PC-3 (cell line): ENCODE measurements at places on chromosomes 2 and 18.
A peak's percentile ranks its signal among the peaks of the same experiment; 100 is the strongest.

DNA sequence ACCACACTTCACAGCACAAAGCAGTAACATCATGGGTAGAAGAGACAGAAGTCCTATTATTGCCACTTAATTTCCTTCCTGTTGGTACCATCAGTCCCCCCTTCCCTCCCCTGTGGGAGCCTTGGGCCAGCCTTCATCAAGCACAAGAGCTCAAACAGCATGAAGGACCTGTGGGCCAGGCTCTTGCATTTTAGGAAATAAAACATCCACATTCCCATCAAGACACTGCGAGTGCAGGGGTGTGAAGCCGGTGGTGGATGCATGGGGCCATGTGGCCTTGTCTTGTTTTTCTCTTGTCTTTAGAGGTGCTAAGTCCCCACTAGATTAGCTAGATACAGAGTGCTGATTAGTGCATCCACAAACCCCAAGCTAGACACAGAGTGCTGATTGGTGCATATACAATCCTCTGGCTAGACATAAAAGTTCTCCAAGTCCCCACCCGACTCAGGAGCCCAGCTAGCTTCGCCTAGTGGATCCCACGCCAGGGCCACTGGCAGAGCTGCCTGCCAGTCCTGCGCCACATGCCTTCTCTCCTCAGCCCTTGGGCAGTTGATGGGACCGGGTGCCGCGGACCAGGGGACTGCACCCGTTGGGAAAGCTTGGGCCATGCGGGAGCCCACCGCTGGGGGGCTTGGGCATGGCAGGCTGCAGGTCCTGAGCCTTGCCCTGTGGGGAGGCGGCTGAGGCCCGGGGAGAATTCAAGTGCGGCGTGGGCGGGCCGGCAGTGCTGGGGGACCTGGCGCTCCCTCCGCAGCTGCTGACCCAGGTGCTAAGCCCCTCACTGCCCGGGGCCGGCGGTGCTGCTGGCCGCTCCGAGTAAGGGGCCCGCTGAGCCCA, 14.7 kb upstream of the PXDN start:
- DNase-seq: no peak

DNA sequence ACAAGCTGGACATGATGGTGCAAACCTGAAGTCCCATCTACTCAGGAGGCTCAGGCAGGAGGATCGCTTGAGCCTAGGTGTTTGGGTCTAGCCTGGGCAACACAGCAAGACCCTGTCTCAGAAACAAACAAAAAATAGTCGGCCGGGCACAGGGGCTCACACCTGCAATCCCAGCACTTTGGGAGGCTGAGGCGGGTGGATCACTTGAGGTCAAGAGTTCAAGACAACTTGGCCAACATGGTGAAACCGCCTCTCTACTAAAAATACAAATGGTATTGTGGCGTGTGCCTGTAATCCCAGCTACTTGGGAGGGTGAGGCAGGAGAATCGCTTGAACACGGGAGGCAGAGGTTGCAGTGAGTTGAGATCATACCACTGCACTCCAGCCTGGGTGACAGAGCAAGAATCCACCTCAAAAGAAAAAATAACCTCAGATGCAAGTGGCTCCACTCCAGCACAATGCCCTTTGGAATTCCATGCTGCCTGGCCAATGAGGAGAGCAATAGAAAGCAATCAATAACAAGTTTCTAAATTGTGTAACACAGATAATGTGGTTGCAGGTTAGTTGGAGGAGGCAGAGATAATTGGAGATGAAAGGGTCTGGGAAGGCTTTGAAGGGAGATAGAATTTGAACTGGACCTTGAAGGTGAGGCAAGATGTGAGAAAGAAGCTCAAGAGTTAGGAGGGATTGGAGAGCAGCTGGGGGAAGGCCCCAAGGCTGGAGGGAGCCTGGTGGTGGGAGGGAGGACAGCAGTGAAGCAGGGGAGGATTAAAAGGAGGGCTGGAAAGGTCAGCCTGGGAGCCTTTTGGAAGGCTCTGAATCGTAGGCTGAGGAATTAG, 6.0 kb downstream of the TTC31 start:
- DNase-seq: no peak

DNA sequence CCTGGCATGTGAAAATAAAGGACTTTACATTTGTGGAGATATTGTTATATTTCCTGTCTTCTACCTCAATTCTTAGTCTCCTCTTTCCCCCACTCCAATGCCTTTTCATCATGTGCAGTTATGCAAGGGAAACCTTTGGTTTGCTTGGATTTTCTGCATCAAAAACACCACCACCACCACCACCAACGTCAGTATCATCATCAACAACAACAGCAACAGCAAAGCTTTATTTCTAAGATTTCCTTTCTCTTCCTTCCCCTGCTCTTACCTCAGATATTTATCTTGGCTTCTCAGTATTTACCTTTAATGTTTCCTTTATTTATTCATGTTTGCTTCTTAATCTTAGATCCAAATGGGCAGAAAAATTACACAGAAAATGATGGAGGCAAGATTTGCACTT, 26.1 kb downstream of the CXCR4 start:
- DNase-seq: no peak

DNA sequence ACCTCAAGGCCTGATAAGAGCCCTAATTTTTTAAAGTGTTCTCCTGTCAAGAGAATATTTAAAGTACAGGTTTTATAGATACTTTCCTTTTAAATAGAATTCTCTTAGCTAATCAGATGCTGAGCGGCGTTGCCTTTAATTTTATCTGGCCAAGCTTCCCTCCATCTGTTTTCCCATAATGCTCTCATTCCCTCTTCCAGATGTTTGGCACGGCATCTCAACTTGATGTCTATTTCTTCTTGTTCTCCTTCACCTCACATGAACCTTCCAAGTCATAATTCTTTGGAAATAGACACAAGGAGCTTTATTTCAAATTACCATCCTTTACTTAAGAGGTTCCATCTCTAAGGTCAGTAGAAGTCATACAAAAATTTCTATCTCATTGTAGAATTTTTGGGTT, 76.1 kb upstream of the CPO start:
- no peak for DNase-seq

DNA sequence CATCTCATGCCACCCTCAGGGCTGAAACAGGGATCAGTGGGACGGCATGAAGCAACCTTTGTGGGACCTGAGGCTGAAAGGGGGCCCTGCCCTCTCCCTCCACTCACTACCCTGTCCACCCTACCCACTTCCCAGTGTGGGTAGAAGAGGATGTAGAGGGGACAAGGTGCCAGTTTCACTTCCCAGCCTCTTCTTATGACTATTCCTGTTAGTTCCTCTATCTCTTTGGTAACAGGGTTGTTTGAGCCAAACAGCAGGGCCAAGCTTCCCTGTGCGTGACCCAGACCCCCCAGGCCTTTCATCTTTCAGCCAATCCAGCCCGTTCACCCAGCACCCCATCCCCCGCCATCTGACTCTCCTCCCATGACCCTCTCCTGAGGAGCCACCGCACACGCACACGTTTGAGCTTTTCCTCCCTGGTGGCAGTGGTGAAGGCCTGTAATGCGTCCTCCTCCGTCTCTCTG, 82.3 kb downstream of the STPG4 start:
- DNase-seq: no peak

DNA sequence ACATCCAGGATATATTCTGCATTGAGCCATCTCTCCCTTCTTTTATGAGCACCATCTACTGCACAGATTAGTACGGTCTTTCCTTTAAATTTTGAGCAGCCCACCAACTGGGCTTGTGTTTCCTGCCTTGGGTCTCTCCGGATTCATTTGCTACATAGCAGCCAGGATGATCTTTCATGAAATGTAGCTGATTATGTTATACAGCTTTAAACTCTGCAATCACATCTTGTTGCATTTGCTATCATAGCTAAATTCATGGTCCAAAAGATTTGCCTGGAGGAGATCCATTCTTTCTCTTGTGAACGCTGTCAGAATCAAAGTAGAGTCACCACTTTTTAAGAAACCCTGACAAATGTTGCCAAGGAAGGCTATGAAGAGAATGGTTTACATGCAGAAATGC, 215.1 kb upstream of the LRRTM4 start:
- DNase-seq: no peak

DNA sequence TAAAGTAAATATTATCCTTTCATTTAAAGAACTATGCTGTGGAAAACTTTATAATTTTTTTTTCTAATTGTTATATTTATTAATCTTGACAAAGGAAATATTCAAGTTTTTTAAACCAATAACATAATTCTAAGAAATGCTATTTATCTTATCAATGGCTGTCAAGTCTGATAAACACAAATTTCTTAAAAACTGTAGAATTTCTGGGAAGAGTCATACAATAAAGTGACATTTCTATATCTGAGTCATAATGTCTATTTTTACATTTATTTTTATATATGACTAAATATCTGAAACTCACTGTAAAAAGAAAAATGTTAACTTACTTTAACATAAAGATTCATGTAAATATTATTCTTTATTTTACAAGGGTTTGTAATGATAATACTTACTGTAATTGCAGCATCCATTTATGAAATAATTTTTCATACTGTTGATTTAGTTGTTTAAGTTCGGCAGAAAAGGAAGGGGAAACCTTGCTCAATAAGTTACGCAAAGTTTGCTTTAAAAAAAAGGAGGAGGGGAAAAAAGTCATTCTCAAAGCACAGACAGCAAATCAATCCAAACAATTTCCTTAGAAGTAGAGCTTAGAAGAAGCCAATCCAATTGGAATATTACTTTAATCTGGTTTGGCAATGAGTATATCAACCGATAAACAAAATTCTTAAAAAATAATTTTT, 32.4 kb downstream of the ORC2 start:
- no peak for DNase-seq

DNA sequence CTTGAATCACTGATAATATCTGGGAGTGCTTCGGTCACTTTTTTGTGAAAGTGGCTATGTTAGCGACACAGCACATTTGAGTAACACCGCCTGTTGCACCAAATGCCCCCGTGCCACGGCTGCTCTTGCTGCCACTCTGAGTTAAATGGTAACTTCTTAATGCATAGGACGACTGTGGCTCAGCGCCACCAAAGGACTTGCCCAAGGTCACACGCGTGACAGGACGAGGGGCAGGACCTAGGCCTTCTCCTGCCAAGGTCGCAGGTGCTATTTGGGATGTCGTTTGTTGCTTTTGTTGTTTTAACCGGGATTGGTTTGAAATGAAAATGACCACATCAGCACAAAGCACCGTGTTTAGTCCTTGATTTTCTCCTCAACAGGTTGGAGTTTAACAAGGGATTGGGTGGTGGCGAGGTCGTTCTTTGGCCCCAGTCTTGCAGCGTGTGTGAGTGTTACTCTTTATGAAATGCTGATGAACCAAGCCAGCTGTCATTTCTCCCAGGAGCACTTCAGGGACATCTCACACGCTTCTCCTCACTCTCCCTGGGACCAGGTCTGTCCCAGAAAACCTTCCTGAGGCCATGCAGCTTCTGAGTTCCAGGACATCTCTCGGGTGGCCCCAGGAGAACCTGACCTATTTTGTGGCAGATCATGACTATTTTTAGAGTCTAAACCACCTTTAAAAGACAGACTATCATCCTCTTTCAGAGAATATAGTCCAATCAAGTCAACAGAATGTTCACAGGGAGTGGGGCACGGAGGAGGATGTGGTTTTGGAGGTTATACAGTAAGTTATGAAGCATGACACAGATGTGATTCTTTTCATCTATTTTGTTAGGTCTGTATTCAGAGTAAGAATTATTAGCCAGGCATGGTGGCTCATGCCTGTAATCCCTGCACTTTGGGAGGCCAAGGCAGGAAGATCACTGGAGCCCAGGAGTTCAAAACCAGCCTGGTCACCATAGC, 49.9 kb downstream of the MTCL1 start:
- peak; percentile 49 for DNase-seq

DNA sequence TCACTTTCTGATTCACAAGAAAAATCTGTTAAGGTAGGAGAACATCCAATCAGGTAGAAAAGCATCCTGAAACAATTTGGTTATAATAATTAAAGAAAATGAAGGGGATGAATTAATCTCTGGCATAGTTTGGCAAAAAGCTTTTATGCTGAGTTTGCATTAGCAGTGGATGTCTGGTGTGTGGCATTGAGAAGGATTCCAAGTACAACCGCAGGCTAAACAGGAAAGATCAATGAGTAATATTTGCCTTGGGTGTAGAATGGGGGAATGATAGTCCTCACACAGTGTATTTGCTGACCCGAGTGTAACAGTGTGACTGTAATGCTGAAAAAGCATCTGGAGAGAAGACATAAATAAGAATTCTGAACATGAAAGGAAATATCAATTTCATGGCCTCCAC, 68.3 kb upstream of the SESTD1 start:
- DNase-seq: peak; percentile 87

- no peak for DNase-seq
Measured at GRCh38 chr18:57523171-57523956, 63.1 kb downstream of the FECH start.

- no peak for DNase-seq
Measured at GRCh38 chr2:207282916-207283315, 117.2 kb upstream of the KLF7 start.

DNA sequence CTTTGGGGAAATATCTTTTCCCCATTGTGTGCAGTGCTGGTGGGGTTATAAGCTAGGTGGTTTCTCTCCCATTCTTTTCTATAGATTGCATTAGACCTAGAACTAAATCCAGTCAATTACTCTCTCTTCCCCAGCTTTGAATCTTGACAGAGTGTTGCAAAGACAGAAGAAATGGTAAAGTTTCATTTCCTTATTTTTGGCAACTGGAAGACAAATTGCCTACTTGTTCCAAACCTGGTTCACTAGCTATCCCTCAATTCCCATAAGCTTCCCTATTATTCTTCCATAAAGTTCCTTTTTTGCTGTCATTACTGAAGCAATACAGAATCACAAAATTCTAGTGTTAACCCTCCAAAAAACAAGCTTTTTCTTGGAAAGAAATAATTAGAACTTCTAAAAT, 94.0 kb upstream of the ITGA4 start:
- no peak for DNase-seq

DNA sequence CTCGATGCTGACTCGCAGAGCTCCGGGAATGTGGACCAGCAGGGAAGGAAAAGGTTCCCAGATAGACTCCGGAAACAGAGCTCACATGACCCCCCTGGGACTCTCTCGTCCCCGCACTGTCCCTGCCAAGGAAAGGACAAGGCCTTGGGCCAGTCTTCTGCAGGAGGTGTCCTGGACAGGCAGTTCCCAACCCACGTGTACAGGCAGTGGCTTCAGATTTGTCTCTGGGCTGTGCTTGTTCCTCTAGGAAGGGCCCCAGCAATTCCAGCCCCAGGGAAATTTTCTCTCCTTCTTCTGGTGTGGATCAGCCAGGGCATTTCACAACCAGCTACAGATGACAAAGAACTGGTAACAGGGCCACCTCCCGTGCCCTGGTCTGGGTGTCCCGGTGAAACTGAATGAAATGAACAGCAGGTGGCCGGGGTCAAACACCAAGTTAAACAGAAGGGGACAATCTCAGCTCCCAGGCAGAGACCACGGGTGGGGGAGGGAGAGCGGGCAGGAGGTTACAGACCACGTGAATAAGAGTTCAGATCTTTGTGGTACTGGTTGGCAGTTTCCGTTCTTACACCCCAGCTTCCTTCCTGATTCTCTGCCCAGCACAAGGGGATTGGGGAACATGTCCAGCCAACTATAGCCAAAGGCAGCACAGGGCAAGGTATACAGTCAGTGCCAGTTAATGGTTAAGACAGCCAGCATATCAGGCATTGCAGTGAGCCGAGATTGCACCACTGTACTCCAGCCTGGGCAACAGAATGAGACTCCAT, 52.2 kb upstream of the CAB39 start:
- DNase-seq: no peak

- no peak for DNase-seq
Measured at GRCh38 chr18:37588289-37588688, 22.7 kb upstream of the CELF4 start.

- DNase-seq: no peak
Measured at GRCh38 chr2:11028407-11028916, 116.7 kb downstream of the KCNF1 start.

GRCh38 chr2:60614319-60614718, 60.9 kb upstream of the BCL11A start:
- DNase-seq: no peak

GRCh38 chr2:71190656-71191569, 36.0 kb downstream of the PAIP2B start:
- DNase-seq: peak; percentile 43

GRCh38 chr18:35618696-35619095, 37.2 kb downstream of the GALNT1 start:
- no peak for DNase-seq
